ENCODE measurements at places on chromosomes 2 and 18.

- no peak for DNase-seq
These were observed 140.3 kb downstream of the CYP26B1 start for GRCh38 chr2:72007402-72007801.

DNA sequence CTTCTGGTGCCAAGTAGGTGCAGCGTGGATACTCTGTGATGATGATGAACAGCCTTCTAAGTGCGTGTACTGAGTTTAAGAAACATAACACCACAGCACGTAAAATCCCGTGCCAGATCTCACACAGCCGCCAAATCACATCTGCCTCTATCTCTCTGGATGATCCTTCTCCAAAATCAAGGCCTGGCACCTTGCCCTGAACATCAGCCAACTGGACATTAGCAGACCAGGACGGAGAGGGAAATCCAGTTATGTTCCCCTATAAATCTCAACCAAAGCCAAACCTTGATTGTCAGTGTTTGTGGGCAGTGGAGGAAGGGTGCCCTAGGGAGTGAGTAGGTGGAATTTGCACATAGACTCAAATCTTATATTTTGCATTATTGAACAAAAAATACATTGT, 164.3 kb downstream of the MIB1 start:
- no peak for DNase-seq

GRCh38 chr2:18440141-18440661, 120.3 kb downstream of the RDH14 start:
- no peak for DNase-seq

DNA sequence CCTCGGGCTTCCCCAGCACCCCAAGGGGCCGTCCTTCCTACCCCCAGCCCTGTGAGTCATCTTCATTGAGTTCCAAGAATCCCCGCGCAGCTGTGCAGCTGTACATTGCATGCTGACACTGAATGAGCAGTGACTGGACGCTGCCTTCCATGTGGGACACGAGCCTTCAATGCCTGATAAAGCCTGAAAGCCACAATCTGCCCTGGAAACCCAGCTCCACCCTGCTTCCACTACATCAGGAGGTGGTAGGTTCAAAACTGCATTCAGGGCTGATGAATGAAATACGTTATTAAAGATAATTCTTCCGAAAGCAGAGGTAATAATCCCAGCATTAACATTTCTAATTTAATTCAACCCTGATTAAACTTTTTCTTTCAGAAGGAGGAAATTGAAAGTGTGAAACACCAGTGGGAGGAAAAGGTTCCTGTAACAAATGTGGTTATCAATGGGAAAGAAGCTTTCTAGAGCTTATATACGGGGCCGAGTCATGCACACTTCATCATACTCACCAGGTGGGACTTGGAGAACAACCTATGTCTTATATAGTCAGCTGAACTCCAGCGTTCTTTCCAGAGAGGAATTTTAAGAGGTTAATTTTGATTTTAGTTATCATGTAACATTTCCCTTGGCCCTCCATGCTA, 360.1 kb downstream of the LPIN1 start:
- DNase-seq: no peak

DNA sequence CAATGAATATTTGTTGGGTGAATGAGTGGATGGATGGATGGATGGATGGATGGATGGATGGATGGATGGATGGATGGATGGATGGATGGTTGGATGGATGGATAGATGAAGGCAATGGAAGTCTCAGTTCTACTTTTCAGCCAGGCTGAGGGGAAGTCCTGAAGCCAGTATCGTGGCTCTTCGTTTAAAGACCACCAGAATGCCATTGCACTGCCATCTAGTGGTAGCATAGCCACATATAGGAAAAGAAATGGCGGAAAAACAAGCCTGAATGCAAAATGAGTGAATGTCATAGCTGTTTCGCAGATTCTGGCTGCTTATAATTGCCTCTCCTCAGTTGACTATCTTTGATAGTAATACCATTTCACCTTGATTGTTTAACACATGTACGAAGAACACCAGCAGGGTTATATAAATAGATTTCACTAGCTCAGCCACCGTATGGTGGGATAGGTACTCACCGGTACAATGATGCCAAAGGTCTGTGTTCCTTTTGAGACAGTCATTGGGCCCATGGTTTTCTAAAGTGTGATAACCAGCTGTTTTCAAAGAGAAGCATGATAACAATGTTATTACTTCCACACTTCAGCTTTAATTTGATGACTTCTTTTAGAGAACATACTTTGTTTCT, 62.3 kb upstream of the GREB1L start:
- no peak for DNase-seq

DNA sequence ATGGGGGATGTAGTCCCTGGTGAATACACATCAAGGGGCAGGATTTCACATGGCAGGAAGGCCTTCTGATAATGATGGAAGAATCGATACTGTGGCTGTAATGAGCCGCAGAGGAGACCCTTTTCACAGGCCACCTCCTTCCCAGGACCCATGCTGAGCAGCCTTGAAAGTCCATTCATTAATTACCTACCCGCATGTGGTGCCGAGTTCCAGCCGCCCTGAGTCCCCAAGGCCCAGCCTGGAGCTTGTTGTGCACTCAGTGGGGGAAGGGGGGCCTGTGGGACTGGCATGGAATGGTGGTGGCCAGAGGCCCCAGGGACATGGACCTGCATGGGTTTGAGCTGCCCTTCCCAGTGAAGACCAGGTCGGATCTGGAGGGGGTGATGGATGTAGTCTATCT, 25.5 kb downstream of the ASB18 start:
- no peak for DNase-seq

DNA sequence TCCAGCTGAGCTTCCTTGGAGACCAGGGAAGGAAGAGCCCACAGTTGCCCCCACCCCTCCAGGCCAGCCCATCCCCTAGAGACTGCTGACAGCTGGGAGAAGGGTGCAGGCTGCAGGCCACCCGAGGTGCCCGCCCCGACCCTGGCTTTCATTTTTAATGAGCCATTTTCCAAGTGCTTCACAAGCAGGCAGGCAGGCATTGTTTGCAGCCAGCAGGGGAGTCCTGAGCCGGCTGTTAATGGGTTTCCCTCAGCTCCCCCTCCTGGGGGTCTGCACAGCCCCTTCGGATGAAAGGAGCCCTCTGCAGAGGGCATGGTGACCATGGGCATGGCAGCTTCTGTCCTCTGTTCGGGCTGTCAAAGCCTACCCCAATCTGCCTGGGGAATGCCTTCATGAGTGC, 94.5 kb downstream of the ZBTB7C start:
- DNase-seq: no peak

GRCh38 chr2:237978058-237978712, 11.4 kb downstream of the UBE2F start:
- no peak for DNase-seq

- peak; percentile 49 for DNase-seq
These were observed 1.3 kb upstream of the PRKCE start for GRCh38 chr2:45649858-45650811.

DNA sequence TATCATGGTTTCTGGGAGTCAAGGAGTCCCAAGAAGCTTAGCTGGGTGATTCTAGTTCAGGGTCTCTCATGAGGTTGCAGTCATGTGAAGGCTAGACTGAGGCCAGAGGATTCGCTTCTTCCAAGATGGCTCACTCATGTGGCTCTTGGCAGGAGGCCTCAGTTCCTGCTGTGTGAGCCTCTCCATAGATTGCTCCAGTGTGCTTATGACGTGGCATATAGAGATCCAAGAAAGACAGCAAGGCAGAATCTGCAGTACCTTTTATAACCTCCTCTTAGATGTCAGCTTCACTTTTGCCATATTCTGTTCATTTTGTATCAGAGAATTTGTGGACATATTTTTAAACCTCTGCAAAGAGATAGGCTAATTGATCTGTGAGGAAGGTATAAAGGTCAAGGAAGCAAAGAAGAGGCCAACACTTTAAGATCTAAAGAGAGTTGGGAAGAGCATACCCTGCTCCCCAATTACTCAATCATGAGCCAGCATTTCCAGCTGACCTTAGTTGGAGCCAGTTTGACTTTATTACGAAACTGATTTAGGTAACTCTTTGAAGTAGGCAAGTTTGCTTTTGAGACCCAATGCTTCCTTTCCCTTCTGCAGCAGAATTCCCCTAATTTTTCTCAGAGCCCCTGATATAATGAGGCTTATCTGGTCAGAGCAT, 134.7 kb downstream of the EML6 start:
- DNase-seq: no peak

- no peak for DNase-seq
These were observed 83.1 kb downstream of the EPAS1 start for GRCh38 chr2:46380038-46380940.

DNA sequence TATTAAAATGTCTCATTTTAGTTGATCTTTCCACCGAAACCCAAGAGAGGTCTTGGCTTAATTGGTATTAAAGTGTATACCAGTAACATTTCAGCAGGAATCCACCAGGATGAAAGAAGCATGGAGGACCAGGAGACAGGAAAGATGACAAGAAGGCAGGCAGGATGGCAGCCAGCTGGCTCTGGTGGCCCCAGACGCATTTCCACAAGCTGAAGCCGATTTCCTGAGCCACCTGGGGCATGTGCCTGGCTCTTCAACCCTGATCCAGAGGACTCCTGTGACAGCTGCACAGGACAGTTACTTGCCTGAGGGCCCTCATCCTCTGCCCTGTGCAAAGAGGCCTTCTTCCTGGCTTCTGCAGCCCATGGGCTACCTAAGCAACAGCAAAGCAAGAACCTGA, 56.9 kb upstream of the NFU1 start:
- DNase-seq: no peak

GRCh38 chr2:157989227-157989626, 112.4 kb upstream of the UPP2 start:
- DNase-seq: no peak

- DNase-seq: no peak
These were observed 73.1 kb downstream of the MYCN start for GRCh38 chr2:16013359-16013911.

GRCh38 chr2:222897898-222898297, 37.1 kb downstream of the ACSL3 start:
- DNase-seq: no peak

- DNase-seq: no peak
These were observed 568.3 kb downstream of the LRRTM4 start for GRCh38 chr2:76953733-76954347.

- DNase-seq: no peak
These were observed 213.2 kb downstream of the KCNJ3 start for GRCh38 chr2:154911729-154912128.

- DNase-seq: no peak
These were observed 20.5 kb downstream of the CFAP65 start for GRCh38 chr2:219020604-219021365.

- no peak for DNase-seq
These were observed 112.8 kb downstream of the SPTBN1 start for GRCh38 chr2:54568876-54569321.

DNA sequence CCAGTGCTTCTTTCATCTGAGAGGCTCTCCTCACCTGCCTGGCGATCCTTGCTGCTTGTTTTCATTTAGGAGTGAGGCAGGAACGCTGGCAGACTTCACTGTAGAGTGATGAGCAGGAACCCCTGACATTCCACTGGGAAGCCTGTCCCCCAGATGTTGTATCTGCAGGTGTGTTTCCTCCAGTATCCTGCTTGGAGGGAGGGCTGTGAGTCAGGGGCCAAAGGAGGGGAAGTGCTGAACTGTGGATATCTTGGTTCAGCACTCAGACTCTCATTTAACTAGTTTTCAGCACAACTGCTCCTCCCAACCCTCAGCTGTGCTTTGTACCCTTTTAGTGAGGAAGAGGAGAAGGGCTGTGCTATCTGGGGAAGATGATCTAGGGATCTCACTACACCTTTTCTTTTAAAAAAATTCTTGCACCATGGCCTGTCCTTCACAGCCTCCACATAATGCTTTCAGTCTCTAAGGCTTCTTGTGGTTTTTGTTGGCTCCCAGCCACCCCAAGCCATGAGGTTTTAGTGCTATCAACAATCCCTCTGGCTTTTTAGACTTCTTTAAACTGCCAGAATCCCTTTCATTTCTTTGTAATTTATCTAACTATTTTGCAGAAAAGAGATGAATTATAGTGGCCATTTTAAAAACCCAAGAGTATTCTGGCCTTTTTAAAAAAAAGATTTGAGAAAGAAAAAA, 11.2 kb downstream of the ANKAR start:
- DNase-seq: no peak

GRCh38 chr2:31002537-31003150, 135.6 kb downstream of the GALNT14 start:
- no peak for DNase-seq

All from stimulated activated CD4-positive, alpha-beta T cell treated with anti-CD3 and anti-CD28 coated beads, Interleukin-1b, Interleukin-23, amount 100 ng/mL, for 1 hour (primary cell).